ENCODE measurements at places on chromosomes 4 and X.

- DNase-seq: no peak
Observed at GRCh38 chrX:39599339-39599738, 498.4 kb downstream of the BCOR start.

- DNase-seq: no peak
Observed at GRCh38 chr4:81971637-81972381, 402.0 kb downstream of the HNRNPD start.

GRCh38 chr4:88836216-88836615 lies 138.6 kb upstream of the NAP1L5 start:
- DNase-seq: no peak

GRCh38 chrX:135639066-135639780 lies 74.2 kb upstream of the CT45A1 start:
- no peak for DNase-seq

DNA sequence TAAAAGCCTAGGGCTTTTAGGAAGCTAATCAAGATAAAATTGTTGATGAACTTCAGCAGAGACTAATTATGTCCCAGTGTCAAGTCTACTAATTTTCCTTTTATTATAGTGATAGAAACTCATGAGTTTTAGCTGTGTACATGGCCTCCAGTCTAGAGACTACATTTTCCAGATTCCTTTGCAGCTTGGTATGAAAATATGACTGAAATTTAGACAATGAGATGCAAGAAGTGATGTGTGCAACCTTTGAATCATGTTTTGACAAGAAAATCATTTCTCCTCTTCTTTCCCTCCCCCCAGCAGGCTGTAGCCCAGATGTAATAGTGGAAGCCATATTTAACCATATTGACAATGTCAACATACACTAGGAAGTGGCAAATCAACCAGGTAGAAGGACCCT lies 30.3 kb upstream of the IL13RA2 start:
- DNase-seq: no peak

DNA sequence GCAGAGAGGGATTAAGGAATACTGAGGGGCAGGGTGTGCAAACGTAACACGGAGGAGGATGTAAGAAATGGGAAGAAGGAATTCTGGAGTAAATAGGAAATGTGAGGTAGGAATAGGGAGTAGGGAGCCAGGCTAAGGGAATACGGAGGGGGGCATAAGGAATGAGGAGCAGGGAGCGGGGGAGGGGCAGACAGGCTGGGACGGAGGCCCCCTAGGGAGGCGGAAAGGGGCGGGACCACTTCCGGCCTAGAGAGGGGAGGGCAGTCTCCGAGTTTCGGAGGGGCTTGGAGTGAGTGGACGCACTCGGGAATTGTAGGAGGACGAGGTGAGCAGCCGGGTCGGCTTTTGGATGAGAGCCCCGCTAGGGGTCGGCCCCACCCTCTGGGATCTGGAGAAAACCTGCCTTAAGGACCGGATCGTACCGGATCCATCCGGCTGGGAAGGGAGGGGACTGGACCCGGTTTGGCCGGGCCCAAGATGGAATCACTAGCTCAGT lies 612 bp downstream of the MAGED2 start:
- DNase-seq: peak; percentile 94

DNA sequence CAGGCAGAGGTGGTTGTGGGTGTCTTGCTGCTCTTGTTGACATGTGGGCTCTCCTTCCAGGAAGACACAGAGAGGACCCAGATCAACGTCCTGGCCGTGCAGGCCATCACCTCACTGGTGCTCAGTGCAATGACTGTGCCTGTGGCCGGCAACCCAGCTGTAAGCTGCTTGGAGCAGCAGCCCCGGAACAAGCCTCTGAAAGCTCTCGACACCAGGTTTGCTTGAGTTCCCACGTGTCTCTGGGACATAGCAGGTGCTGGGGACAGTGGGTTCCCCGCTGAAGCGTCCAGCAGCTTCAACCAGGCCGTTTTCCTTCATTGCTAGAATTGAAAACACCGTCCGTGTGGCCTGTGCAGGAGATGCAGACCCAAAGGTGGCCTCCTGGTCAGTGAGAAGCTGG lies 25.6 kb upstream of the MSANTD1 start:
- no peak for DNase-seq

DNA sequence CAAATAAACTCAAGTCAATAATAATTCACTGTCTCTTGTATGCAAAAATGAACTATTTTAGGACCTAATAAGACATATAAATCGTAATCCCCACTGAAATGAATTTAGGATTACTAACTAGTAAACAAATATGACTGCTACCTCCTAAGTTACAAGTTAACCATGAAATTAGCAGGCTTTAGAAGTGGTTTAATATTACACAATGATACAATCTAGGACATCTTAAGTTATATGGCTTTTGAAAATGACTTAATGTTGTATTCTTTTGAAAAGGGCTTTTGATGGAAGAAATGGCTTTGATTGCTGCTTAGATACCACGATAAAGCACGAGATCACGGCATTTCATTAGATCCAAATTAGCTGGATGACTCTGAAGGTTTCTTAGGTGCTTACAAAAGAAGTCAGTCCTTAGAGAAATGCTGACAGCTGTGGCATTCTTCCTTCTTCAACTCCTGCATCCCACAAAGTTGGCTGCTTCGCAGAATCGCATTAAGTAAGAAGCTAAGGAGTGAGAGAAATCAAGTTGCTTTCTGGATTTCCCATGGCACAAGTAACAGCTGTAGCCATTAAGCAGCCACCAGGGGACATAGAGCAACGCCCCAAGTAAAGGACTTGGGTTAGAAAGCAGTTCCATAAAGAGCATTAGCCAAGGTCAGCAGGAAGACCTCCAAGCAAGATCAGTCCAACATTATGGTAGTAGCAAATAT lies 6.9 kb downstream of the SLC10A7 start:
- no peak for DNase-seq

GRCh38 chr4:21947791-21948346 lies 703 bp downstream of the KCNIP4 start:
- DNase-seq: peak; percentile 13

DNA sequence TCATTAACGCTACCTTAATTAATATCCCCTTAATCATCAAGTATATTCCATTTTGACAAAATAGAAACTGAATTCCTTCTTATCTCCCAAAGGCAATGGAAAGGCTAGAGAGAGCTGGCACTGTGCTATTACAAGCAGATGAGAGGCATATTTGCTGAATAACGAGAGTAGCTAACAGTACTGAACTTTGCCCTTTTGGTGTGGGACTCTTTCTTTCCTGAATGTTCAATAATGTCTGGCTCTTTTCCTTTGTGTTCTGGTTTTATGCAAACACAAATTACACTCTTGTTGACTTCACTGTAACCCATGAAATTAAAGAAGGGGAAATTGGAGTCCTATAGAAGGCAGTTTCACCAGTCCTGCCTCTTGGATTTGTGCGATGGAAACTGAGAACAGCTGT lies 63.5 kb downstream of the SHROOM3 start:
- DNase-seq: no peak

- no peak for DNase-seq
Observed at GRCh38 chrX:51242212-51242611, 90.4 kb upstream of the NUDT10 start.

DNA sequence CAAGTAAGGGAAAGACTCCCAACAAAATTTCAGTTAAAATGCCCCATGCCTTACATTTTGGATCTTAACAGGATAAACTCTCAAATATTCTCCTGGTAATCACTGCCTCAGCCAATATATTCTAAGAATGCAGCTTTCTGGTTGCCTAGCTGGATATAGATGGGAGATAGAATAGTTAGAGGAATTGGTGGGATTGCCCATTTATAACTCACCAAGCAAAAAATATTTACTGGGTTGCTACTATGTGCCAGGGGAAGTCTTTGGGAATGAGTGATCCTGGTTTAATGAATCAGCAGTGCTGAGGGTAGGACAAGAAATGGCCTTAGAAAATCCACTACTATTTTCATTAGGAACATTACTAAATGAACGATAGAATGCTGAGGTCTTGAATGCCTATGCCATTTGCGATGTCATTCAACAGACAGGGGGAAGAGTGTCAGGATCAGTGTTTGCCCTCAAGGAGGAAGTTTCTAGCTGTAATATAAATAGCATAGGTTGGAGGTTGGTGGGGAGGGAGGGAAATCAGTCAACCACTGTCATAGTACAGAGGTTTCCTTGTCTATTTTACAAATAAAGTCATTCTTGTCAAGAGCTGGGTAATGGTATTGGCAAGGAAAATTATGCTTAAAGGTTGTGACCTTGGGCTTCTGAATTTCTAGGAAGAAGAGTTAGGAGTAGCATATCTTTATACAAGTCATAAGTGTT lies 63.5 kb downstream of the ENOPH1 start:
- DNase-seq: no peak

GRCh38 chr4:34271479-34272355 lies 1972.6 kb downstream of the ARAP2 start:
- DNase-seq: no peak

GRCh38 chrX:53262918-53263394 lies 18.4 kb downstream of the IQSEC2 start:
- DNase-seq: no peak

- no peak for DNase-seq
Observed at GRCh38 chr4:140019619-140020347, 134.2 kb downstream of the MAML3 start.

DNA sequence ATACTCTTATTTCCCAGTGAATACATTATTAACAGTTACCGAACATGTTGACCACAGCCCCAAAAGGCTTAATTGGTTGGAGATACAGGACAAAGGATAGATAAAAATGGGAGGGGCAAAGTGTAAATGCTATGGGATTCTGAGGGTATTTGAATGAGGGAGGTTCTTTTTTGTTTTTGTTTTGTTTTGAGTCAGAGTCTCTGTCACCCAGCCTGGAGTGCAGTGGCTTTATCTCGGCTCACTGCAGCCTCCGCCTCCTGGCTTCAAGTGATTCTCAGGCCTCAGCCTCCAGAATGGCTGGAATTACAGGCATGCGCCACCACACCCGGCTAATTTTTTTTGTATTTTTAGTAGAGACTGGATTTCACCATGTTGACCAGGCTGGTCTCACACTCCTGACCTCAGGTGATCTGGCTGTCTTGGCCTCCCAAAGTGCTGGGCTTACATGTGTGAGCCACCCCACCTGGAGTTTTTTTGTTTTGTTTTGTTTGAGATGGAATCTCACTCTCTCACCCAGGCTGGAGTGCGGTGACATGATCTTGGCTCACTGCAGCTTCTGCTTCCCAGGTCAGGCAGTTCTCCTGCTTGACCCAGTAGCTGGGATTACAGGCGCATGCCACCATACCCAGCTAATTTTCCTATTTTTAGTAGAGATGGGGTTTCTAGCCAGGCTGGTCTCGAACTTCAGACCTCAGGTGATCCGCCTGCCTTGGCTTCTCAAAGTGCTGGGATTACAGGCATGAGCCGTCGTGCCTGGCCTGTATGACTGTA lies 9.0 kb downstream of the UBE2K start:
- no peak for DNase-seq

DNA sequence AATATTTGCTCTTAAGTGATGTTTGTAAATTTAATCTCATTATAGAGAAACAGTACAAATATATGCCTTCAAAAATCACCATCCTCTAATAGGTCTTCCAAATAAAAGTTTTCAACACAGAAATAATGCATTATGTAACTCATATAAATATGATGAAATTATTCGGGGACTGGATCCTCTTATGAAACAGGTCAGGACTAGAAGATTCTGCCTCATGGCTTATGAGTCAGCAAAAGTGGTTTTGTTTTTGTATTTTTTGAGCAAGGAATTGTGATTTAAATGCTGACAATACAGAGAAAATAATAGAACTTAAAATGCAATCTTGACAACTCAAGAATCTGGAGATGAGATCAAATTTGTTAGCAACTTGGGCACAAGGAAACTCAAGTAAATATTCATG lies 179.7 kb upstream of the NDP start:
- DNase-seq: no peak

- peak; percentile 7 for DNase-seq
Observed at GRCh38 chr4:35760807-35761206, 483.5 kb downstream of the ARAP2 start.

Data from brain (organoid and tissue), 16 donors.